NCI-H1092 treated with DMSO at 0.1 percent for 48 hours (cell line): ENCODE measurements at places on chromosomes 3 and 15.
A peak's percentile ranks its signal among the peaks of the same experiment; 100 is the strongest.

GRCh38 chr3:36907911-36908646 is 36.8 kb downstream of the TRANK1 start:
- DNase-seq = no peak

GRCh38 chr15:38012894-38013293 is 78.5 kb downstream of the TMCO5A start:
- DNase-seq = no peak

DNA sequence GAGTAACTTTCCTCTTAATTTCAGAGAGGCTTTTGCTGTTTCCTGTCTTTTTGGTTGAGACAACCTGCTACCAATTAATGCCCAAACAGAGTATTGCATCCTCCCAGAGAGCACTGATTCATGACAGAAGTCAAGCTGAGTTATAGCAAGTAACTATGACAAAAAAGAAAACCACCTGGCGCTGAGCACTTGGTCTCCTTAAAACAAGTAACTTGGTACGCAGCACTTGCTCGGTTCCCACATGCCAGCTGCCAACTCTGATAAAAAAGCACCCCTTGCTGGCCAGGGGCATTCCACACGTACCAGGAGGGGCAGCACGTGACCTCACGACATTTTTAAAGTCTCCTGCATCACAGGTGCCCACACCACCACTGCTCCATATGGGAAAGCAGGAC is 13.5 kb upstream of the MYO5C start:
- DNase-seq = no peak

- no peak for DNase-seq
Observed at GRCh38 chr15:34716111-34716510, 38.7 kb downstream of the GJD2 start.

DNA sequence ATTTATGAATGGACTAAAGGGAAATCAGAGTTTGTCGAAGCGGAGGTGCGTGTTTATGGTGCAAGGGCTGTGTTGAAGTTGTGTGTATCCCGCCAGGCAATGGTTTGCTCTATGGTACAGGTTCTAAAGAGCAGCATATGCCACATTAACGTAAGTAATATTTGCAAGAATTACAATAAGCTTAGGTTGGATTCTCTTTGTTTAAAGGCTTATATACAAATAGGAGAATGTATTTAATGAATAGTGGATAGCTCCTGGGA is 800 bp downstream of the EPHA3 start:
- DNase-seq = no peak

DNA sequence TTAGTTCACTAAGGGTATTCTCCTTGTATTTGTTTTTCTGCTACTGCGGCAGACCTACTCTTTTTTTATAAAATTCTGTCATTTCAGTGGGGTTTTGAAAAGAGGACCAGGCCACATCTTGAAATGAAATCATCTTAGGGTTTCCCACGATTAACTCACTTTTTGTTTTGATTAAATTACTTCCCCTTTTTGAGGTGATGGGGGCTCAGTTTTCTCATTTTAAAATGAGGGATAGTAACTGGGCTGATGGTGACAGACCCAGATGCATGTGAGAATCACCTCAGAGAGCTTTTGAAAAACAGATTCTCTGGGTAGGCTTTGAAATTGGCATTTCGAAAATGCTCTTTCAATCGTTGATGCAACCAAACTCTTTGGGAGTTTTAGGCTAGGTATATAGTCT is 24.2 kb downstream of the UBE2Q2 start:
- DNase-seq = no peak

DNA sequence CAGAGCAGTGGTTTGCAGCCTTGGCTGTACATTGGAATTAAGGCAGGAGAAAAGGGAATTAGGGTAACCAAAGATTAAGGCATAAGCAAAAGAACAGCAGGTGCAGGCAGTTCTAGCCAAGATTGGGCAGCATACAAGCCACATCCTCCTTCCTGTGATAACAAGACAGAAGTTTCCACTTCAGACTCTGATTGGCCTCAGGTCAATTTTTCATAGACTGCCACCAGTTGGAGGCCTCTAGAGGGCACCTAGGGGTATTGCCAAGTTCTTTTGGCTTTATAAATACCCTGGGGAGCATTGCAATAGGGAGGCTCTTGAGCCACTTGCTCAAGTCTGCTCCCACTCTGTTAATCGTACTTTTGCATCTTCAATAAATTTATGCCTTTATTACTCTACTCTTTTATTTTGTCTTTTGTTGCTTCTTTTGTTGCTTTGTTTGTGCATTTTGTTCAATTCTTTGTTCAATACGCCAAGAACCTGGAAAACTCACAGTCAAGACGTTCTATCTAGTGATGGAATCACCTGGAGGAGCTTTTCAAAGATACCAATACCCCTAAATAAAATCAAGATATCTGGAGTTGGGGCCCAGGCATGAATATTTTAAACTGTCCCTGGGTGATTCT is 32.2 kb upstream of the FMN1 start:
- DNase-seq = peak; percentile 39

DNA sequence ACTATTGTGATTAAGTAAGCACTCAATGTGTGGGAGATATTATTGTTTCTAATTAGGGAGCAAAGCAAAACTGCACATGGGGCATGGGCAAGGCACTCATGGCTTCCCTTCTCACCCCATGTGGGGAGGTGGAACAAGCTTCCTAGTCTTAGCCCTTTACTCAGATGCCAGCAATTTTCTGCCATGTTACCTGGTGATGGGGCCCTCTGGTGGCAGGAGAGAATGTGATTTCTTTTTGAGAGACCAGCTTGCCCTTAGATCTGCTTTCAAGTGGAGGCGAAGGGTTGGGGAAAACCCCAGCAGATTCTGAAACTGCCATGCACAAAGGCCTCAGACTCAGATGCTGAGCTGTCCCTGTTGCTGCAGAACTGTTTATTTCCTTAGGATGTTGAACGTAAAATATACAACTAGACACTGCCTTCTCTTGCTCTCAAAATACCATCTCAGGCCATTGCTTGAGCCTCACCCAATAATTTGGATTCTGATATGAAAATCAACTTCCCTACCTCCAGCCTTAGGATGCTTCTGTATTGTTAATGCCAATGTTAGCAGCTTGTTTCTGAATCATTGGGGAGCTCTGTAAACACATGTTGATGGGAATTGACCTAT is 130.2 kb upstream of the TPRG1 start:
- peak; percentile 68 for DNase-seq

- no peak for DNase-seq
Observed at GRCh38 chr15:88016406-88016805, 240.1 kb downstream of the NTRK3 start.

- DNase-seq = peak; percentile 62
Observed at GRCh38 chr3:71926262-71926600, 141.3 kb upstream of the PROK2 start.

DNA sequence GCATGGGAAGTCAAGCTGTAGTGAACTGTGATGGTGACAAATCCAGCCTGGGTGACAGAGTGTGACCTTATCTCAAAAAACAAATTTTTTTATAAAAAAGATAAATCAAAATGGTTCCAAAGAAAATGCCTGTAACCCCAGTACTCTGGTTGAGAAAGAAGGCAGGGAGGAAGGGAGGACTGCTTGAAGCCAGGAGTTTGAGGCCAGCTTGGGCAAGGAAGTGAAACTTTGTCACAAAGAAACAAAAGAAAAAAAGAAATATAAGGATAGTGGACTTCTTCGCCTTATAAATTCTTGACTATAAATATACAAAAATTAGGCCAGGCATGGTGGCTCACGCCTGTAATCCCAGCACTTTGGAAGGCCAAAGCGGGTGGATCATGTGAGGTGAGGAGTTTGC is 34.1 kb downstream of the SMARCC1 start:
- DNase-seq = no peak

- DNase-seq = no peak
Observed at GRCh38 chr15:53218666-53219580, 428.8 kb upstream of the ONECUT1 start.

DNA sequence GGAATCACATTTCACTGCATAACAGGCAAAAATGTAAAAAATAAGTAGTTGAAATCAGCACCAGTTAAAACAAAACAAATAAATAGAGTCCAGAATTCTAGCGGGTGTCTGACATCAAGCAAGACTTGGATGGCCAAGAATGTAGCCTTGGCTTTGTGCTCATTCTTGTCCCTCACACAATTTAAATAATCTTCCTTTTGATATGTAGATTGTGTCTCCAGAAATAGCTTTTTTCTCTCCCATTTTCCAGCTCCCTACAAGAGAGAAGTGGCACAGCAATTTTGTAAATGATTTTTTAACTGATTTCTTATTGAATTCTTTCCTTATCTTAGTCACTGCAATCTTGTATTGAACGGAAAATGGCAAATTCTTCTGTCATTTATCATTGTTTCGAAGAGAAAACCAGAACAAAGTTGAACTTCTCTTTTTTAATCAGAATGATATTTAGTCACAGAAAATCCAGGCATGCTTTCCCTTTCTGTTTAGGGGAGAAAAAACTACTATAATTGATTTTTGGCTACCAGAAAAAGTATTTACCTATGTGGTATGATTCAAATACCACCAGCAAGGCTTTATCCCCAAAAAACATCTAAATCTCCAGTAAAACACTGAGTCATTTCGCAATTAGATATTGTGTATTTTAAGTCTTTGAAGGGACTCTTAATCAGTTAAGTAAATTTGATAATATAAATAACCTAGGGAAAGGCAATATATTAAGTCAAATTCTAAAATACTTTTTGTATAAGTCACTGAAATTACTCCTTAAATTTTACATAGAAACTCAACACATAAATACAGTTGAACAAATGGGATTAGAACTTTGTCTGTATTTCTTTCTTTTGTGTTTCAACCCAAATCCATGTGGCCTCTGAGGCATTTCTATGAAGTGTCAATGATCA is 481.7 kb downstream of the GBE1 start:
- no peak for DNase-seq

GRCh38 chr3:48280881-48281280 is 40.0 kb downstream of the ZNF589 start:
- no peak for DNase-seq

GRCh38 chr3:14439501-14440167 is 37.2 kb downstream of the SLC6A6 start:
- DNase-seq = peak; percentile 98

DNA sequence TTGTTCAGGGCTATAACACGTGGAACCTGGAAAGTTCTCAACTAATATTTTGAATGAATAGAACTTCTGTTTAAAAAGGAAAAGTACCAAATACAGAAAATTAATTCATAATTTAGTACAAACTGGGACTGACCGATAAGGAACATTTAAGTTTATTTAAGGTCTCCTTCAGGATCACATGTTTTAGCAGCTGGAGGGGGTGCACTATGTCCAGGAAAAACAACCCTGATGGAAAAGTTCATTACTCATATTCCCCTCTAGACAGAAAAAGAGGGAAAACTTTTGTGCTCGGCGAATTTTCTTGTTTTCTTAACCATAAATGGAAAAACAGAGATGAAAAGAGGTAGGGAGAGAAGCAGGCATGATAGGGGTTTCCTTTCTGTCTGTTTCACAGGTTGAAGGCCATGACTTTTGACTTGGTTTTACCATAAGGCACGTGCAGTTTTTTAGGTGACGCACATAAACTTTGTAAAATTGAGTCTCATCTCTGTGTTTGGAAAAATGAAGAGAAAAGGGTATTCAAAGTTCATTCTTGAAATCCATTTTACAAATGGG is 26.5 kb downstream of the FRMD4B start:
- no peak for DNase-seq

- DNase-seq = no peak
Observed at GRCh38 chr3:130692455-130692854, 54.2 kb downstream of the PIK3R4 start.

- DNase-seq = no peak
Observed at GRCh38 chr15:74251131-74251811, 15.1 kb downstream of the CCDC33 start.

GRCh38 chr15:69562116-69562515 is 109.5 kb downstream of the RPLP1 start:
- no peak for DNase-seq

- peak; percentile 20 for DNase-seq
Observed at GRCh38 chr3:140341817-140342403, 336.0 kb upstream of the TRIM42 start.

DNA sequence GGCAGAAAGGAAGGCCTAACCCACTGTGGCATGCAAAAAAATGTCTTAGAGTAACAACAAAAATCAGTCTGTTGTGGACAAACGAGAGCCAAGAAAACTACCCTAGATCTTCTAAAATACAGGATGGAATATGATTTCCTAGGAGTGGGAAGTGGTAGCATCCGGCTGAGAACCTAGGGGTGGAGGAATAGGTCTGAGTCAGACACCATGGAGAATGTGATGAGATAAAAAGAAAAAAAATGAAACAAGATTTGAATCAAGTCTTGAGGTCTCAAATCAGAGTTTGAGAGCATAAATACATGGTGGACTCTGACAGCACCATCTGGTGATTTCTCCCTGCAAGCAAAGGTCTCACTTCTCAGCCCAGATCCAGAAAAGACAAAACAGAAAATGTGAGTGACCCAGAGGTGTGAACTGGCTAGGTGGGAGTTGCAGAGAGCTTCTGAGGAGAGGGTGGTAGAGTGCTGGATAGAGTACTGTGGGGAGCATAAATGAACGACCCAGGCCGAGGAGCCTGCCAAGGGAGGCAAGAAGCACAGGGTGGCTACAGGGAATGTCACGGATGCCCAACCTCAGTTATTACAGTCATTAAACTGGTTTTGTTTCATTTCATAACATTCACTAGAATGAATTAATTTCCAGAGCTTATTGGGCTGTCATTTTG is 27.6 kb upstream of the VEPH1 start:
- no peak for DNase-seq

DNA sequence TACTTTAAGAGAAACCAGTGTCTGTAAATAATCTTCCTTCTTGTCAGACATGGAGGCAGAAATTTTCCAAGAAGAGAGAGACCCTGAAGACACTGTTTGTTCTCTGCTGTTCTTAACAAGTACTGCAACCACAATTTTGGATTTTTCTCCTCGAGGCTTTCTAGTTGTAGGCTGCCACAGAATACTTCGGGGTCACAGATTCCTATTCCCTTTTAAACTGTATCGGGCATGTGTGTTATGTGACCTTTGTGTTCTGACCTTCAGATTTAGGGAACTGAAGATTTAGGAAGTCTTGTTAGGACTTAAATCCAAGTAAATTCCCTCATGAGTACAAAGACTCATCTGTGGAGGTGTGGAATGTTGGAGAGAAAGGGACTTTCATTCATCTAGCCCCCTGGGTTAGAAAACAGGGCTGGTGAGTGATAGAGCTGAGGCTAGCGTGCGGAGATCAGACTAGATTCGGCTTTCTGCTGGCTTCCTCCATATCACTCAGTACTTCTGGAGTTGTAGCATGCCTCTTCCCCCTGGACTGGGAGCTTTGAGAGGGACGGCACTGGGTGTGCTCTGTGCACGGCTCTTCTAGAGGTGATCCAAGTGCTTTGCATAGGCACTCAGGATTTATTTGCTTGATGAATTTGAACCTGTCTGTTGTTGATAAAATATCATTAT is 237.0 kb downstream of the LPP start:
- DNase-seq = no peak
